ENCODE measurements at places on chromosomes 4 and X.

DNA sequence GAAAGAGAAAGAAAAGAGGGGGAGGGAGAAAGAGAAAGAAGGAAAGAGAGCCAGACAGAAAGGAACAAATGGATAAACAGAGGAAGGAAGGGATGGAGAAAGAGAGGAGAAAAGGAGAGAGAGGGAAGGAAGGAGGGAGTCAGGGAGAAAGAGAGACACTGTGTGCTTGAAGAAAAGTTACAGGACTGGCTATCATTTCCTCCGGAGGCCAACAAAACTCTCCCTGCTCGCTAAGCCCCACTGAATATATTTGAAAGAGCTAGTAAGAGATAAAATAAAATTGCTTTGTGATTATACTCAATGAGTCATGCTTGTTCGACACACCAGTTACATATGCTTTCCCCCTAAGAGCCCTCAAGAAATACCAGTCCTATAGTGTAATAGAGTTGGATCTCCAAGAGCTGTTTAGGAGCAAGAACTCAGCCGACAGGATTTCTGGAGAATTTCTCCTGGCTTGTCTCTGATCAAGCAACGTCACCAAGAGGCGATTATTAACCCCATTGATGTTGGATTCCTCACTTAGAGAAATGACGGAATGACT, 102.2 kb downstream of the MXRA5 start:
- DNase-seq = no peak

DNA sequence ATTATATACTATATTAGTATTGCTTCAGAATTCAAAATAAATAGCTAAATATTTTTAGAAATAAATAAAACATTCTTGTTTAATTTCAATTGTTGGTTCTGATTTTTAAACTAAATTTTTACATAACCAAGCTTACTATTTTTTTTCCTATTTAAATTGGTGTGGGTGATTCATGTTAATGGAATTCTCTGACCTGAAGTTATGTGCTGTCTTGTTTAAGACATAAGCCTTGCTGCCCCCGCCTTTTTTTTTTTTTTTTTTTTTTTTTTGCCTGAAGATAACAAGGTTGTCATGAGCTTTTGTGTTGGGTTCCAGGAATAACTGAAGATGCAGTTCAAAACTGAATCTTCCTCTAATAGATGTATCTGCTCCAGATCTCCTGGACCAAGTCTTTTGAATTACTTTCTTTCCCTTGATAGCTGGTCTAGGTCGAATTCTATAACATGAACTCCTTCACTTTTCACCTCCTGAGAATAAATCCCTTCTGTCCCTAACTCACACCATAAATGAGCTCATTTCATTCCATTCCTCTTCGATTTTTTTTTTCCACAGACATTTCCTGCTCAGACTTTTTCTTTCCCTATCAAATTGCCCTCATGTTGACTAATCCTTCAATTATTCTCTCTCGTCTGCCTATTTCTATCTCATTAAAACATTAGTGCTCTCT, 261.5 kb upstream of the FTHL17 start:
- peak; percentile 16 for DNase-seq

- DNase-seq = no peak
Observed at GRCh38 chr4:184513802-184514120, 39.4 kb upstream of the IRF2 start.

GRCh38 chr4:163113921-163114713, 52.6 kb downstream of the NAF1 start:
- DNase-seq = no peak

- no peak for DNase-seq
Observed at GRCh38 chr4:82704156-82704555, 94.4 kb downstream of the SCD5 start.

DNA sequence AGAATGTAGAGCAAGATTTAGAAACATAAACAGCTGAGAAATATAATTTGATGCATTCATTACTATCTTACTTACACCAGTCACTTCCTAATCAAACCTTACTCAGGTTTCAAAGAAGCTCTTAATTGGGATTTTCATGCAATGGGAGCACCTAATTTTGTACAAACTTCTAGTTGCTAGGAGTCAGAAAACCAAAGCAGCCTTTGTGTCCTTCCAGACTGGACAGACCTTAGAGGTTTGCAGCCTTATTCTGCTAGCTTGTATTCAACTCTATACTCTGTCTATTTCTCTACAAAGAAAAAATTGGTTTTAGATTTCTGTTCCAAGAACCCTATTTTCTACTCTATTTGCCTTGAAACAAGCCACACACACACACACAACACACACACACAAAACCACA, 19.4 kb downstream of the GABRA2 start:
- DNase-seq = no peak

DNA sequence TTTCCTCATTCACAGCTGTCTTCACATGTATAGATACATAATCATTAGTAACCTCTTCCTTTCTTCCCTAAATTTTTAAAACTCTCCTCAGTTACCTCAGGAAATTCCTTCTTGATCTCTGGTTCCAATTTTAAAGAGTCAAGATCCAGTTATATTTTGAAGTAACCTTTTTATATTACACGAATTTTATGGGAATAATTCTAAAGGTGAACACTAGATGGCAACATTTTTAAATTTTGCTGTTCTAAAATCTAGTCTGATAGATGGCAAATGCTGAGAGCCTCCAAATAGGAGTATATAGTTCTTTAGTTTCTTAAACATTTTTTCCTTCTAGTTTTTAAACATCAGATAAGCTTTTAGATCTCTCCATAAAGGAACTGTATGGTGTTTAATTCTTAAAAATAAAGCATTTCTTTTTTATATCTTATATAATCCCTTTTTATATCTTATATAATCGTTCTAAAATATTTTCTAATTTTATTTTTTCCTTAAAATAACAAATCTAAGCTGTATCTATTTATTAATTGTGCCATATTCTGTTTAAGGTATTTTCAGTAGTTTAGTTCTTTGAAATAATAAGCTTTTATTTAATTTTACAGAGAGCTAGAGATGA, 37.9 kb upstream of the PAPSS1 start:
- peak; percentile 58 for DNase-seq

DNA sequence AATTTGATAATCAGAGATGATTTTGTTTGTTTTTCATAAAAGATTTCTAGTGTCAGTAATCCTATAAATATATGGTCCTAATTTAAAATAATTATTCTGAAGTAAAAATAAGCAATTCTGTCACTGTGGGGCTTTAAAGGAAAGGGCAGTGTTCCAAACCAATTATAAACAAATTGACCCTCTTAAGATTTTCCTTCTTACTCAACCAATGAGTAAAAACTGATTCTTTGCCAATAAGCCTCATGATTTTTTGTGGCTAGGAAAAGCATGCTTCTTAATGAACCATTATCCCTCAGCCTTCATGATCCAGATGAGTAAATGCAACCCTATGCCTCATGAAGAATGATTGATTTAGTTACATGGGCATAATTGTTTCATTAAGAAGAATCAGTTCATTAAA, 1010.4 kb downstream of the ADGRL3 start:
- no peak for DNase-seq

DNA sequence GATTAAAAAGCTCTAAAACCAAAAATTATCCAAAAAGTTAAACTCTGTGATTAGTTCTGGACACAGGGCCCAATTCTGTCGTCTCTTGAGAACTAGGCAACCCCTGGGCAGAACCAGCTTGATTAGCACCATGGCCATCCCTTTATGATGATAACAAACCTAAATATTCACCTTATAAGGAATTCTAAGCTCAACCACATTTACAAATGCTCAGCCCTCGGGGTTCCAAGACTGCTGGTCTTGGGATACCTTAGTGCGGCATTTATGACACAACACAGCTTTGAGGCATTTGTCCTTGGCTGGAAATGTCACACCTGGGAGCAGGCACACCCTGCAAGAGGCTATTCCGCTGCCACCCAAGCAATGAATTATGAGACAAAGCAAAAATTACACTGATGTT, 27.5 kb upstream of the NAP1L5 start:
- no peak for DNase-seq

- DNase-seq = no peak
Observed at GRCh38 chr4:182339221-182339641, 96.0 kb downstream of the TENM3 start.

DNA sequence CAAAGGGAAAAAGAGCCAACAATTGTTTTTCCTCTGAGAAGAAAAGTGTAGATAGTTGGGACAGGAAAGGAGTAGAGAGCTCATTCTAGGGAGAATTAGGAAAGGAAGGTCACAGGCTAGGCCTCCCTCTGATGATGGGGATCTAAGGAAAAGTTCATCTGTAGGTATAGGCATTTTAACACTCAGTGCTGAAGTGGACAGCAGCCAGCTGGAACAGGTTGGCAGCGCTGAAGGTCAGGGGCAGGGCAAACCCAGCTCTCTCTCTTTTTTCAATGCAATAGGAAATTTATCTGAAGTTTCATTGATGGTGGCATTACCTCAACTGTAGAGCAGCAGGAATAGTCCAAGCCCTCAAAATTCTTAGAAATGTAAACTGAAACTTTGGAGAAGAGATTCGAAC, 98.5 kb upstream of the ETNPPL start:
- no peak for DNase-seq
